M059J (cell line): ENCODE measurements at places on chromosomes 7 and 10.

GRCh38 chr10:26448706-26449435, 10.7 kb downstream of the APBB1IP start:
- peak; percentile 56 for DNase-seq

GRCh38 chr10:111116762-111117445, 40.1 kb downstream of the ADRA2A start:
- no peak for DNase-seq

- no peak for DNase-seq
These were observed 260.8 kb upstream of the HABP2 start for GRCh38 chr10:113292086-113292485.

DNA sequence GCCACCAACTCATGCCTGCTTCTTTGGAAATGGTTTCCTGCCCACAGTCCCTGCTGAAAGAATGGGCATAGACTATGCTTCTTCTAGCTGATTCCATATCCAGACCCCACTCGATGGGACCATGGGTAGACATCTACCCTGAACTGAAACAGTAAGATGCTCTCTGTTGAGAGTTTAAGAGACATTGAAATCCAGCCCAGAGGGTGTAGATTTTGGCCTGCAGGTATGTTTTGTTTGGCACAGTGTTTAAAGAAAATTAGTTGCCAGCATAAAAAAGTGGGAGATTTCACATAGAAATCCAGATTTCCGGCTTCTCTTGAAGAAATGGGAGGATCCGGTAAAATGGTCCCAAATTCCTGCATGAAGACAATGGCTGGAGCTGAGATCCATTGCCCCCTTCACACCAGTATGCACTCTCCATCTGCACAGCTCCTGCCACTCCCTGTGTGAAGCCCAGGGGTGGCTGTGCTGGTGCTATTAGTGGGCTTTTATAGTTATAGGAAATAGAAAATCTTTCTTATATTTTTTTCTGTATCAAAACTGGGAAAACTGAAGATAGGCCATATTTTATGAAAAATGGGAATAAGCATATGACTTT, 218.1 kb downstream of the PTEN start:
- no peak for DNase-seq

- no peak for DNase-seq
These were observed 33.9 kb downstream of the RCC1L start for GRCh38 chr7:75039709-75040108.

DNA sequence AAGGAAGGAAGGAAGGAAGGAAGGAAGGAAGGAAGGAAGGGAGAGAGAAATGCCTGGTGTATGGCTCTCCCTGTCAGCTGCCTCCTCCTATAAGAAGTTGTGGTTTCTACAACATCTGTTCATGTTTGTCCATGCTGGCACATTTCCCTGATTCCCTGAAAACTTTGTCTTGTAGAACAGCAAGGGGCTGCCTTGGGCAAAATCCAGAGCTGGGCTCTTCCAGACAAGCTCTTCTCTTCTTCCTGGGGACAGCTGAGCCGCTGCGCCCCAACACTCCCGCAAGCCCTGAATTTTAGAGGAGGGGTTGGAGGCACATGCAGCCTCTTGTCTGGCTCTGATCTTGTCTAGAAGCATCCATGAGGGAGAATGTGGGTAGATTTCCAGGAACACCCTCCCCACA, 282.0 kb upstream of the ADARB2 start:
- DNase-seq = no peak

DNA sequence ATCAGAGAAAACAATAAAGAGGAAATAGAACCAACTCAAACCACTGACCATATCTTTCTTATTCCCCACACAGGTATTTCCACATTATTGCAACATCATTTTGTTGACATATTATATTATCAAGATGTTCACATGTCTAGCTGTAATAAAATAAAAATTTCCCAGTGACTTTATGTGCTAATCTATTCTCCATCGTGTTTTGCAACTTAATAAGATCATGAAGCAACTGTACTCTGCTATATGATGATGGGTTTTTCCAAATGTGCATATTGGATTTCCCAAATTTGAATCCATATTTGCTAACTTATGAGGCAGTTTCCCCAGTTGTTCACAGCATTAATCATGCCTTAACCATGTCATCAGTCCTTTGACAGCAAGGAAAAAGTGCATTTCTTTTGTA, 127.8 kb downstream of the ITGB8 start:
- no peak for DNase-seq

- DNase-seq = no peak
These were observed 98.1 kb downstream of the MBL2 start for GRCh38 chr10:52674474-52674873.

DNA sequence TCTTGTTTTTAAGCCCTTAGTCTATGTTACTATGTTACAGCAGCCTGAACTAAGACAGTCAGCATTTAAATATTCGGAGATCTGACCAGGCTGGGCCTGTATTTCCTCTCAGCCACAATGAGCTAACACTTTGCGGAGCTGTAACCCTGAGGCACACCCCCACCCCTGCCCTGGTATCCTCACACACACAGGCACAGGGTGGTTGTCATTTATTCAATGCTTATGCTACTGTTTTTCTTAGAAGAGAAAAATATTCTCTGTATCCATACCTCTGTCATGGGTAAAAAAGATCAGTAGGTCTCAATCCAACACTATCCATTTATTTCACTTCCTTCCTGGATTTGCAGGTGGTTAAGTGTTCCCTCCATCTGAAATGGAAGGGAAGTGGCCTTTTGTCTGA, 80.3 kb upstream of the TRIL start:
- DNase-seq = peak; percentile 36

DNA sequence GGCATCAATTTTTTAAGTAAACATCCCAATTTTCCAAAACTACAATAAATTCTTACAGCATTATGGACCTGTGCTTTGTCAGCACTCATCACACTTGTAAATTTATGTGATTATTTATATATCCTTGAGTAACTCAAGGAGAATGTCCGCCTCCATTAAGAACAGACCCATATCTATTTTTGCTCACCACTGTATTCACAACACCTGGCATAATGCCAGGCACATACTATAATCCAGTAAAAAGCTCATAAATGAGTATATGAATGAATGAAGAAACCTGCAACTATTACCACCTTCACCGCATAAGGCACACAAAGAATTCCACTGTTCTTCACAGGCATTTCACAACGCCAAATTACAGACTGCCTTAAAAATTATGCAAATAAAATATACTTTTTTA, 46.9 kb downstream of the MINDY3 start:
- no peak for DNase-seq

GRCh38 chr7:136911344-136911743, 42.9 kb downstream of the CHRM2 start:
- peak; percentile 60 for DNase-seq

DNA sequence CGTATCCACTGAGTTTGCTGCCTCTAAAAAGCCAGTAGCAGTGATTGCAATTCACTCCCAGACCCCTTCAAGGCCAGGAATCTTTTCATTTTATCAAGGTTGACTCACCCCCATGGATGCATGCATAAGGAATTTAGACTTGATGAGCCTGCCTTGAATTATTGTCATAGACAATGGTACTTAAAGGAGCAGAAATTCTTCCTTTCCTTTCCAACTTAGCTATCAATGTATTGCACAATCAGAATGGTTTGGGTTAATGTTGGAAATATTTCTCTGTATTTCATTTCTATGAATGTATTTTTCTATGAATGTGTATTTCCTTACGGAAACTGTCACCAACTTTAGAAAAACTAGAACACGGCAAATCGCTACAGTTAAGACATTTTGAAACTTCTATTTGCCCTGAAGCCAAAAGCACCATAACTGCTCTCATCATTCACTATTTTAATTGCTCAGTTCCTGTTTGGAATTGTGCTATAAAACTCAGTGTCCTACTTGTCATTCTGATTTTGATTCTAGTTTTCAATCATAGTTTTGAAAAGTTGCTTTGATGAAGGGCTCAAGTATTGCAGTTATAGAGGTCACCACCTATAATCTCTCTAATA, 355.7 kb upstream of the AKR1E2 start:
- DNase-seq = peak; percentile 74
